ENCODE measurements at places on chromosomes 11 and 22. TPM values are rescaled to one million over a fixed set of nuclear protein-coding genes. Genes with fewer than 3 reads are reported as not detected.

GRCh38 chr11:19191530-19192169 lies 10.1 kb downstream of the CSRP3 start:
- no peaks in the 10 kb centered on the region for H3K27me3 ChIP-seq
- H3K4me1 ChIP-seq = no peaks in the 10 kb centered on the region
- no peak overlapping the region for H3K4me3 ChIP-seq
- no peak for DNase-seq
- H3K27ac ChIP-seq = no peak overlapping the region

DNA sequence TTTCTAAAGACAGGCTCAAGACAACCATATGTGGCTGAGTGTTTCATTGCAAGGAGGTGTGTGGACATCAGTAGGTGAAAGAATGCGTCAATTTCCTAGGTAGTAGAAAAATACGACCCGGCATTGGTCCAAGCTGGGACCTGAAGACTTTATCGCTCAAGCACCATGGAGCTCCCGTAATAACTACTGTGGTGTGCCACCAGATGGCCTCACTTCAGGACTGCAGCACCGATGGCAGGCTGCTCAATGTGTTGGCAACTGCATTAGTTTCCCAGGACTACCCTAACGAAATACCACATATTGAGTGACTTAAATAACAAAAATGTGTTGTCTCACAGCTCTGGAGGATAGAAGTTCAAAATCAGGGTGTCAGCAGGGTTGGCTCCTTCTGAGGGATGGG lies 72.4 kb upstream of the FAT3 start:
- peak; percentile 60 for DNase-seq
- no peaks in the 10 kb centered on the region for H3K27me3 ChIP-seq
- H3K36me3 ChIP-seq = no peaks in the 10 kb centered on the region
- no peak overlapping the region for H3K4me3 ChIP-seq
- H3K4me1 ChIP-seq = no peaks in the 10 kb centered on the region

DNA sequence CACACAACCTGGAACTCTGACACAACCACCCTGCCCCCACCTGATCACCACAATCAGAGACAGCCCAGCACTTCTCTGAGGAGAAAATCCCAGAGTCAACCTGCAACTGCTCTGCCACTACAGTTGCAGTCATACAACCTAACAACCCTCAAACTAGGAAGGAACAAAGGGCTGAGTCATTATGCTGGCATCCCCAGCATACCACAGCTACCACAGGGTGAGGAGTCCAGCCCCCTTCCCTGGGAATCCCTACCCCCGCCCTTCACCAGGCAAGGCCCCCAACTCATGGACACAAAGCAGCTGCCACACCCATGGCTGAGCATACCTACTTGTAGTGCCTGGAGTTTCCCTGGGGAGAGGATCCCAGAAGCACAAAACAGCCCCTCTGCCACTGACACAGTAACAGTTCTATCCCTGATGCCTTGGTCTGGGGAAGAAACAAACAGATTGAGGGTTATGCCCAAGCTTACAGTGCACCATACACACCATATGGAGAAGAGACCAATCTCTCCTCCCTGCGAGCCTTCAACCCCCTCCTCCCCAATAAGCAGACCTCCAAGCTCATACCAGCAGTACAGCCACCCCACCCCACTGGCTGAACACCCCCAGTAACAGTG lies 68.5 kb upstream of the C11orf58 start:
- no peaks in the 10 kb centered on the region for H3K27me3 ChIP-seq
- H3K27ac ChIP-seq = no peak overlapping the region
- H3K36me3 ChIP-seq = no peaks in the 10 kb centered on the region
- H3K4me1 ChIP-seq = no peaks in the 10 kb centered on the region

WBP2NL gene
- 0.19 TPM for total RNA-seq

GRCh38 chr11:33373636-33374035 lies 116.5 kb downstream of the HIPK3 start:
- no peaks in the 10 kb centered on the region for H3K27me3 ChIP-seq
- peaks cover 27% of the 10 kb centered on the region for H3K4me1 ChIP-seq
- H3K36me3 ChIP-seq = no peaks in the 10 kb centered on the region
- no peak overlapping the region for H3K4me3 ChIP-seq

- H3K27me3 ChIP-seq = no peaks in the 10 kb centered on the region
- peaks cover 14% of the 10 kb centered on the region for H3K4me1 ChIP-seq
- H3K27ac ChIP-seq = no peak overlapping the region
- H3K4me3 ChIP-seq = no peak overlapping the region
- DNase-seq = no peak
Observed at GRCh38 chr11:131430473-131431208, 60.2 kb downstream of the NTM start.

GRCh38 chr11:60840470-60841430 lies 1.2 kb upstream of the CCDC86 start:
- peaks cover 5% of the 10 kb centered on the region for H3K36me3 ChIP-seq
- peak overlapping the region; percentile 96 for H3K4me3 ChIP-seq
- H3K27me3 ChIP-seq = no peaks in the 10 kb centered on the region
- H3K27ac ChIP-seq = no peak overlapping the region
- H3K4me1 ChIP-seq = peaks cover 33% of the 10 kb centered on the region
- DNase-seq = no peak

SCGB1D2 gene
- total RNA-seq = not detected

DNA sequence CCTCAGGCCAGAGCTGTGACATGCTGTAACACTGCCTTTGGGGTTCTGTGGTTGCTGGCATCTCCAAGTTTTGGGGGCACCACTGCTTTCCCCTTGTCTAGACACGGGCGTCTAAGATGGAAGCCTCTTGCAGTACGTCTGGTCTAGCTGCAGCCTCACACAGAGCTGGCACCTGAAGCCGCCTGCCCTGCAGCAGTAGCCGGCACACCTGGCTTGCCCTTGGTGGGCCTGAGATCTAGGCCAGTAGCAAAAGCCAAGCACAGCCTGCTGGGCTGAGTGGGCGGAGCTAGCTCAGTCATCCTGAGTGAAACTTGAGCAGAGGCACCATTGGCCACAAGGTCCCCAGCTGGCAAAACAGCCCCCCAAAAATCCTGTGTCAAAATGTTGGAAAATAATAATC lies 154.2 kb downstream of the DLG2 start:
- H3K27ac ChIP-seq = no peak overlapping the region
- H3K36me3 ChIP-seq = no peaks in the 10 kb centered on the region
- DNase-seq = no peak
- no peak overlapping the region for H3K4me3 ChIP-seq
- no peaks in the 10 kb centered on the region for H3K27me3 ChIP-seq
- H3K4me1 ChIP-seq = no peaks in the 10 kb centered on the region

GRCh38 chr11:124302347-124303125 lies 11.2 kb downstream of the OR8D1 start:
- H3K36me3 ChIP-seq = no peaks in the 10 kb centered on the region
- DNase-seq = no peak
- no peaks in the 10 kb centered on the region for H3K27me3 ChIP-seq
- H3K4me3 ChIP-seq = no peak overlapping the region

GRCh38 chr11:64192434-64192833 lies 6.5 kb downstream of the STIP1 start:
- no peaks in the 10 kb centered on the region for H3K4me1 ChIP-seq
- H3K4me3 ChIP-seq = no peak overlapping the region
- no peak overlapping the region for H3K27ac ChIP-seq
- H3K27me3 ChIP-seq = no peaks in the 10 kb centered on the region
- H3K36me3 ChIP-seq = peaks cover 59% of the 10 kb centered on the region
- no peak for DNase-seq

B4GALNT4 gene
- total RNA-seq = not detected

DNA sequence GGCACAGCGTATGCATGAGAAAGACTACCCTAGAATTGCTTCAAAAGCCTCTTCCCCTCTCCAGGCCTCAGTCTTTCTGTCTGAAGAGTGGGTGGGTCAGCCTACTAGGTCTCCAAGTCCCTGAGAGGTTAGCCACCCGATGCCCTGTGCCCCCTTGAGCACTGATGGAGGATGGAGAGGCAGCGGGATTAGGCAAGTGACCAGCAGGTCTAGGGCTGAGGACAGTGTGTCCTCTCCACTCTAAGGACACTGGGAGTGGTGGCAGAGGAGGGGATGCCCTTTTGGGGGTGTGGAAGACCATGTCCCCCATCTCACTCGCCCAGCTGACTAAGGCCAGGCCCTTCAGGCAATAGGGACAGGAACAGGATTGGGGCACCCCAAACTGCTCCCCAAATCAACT lies 72.2 kb upstream of the WNT11 start:
- H3K4me3 ChIP-seq = no peak overlapping the region
- H3K27ac ChIP-seq = no peak overlapping the region
- H3K36me3 ChIP-seq = no peaks in the 10 kb centered on the region
- DNase-seq = no peak
- H3K27me3 ChIP-seq = no peaks in the 10 kb centered on the region

DNA sequence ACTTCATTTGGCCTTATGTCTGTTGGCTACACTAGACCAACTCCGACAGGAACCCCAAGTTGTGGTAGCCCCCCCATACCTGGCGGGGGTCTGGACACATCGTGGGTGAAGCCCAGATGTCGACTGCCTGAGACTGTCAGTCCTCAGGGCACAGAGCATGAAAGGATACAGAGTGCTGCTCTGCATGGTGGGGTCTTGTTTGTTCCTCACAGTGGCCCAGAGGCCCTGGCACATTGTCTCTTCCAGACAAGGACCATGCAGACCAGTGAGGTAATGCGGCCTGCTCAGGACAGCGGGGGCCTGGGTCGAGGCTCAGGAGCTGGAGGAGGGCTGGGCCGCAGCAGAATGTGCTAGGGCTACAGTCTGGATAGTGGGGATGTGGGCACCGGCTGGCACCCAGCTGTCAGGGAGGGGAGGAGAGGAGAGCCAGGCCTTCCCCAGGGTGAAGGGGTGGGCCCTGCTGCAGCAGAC lies 14.6 kb downstream of the CAPN5 start:
- H3K27ac ChIP-seq = no peak overlapping the region
- H3K36me3 ChIP-seq = no peaks in the 10 kb centered on the region
- H3K27me3 ChIP-seq = no peaks in the 10 kb centered on the region
- no peak overlapping the region for H3K4me3 ChIP-seq
- DNase-seq = no peak
- peaks cover 10% of the 10 kb centered on the region for H3K4me1 ChIP-seq

GRCh38 chr11:6681505-6681904 lies 1.6 kb downstream of the MRPL17 start:
- no peak overlapping the region for H3K4me3 ChIP-seq
- H3K27ac ChIP-seq = no peak overlapping the region
- H3K36me3 ChIP-seq = peaks cover 19% of the 10 kb centered on the region
- DNase-seq = no peak
- H3K27me3 ChIP-seq = no peaks in the 10 kb centered on the region
- H3K4me1 ChIP-seq = peaks cover 21% of the 10 kb centered on the region

DNA sequence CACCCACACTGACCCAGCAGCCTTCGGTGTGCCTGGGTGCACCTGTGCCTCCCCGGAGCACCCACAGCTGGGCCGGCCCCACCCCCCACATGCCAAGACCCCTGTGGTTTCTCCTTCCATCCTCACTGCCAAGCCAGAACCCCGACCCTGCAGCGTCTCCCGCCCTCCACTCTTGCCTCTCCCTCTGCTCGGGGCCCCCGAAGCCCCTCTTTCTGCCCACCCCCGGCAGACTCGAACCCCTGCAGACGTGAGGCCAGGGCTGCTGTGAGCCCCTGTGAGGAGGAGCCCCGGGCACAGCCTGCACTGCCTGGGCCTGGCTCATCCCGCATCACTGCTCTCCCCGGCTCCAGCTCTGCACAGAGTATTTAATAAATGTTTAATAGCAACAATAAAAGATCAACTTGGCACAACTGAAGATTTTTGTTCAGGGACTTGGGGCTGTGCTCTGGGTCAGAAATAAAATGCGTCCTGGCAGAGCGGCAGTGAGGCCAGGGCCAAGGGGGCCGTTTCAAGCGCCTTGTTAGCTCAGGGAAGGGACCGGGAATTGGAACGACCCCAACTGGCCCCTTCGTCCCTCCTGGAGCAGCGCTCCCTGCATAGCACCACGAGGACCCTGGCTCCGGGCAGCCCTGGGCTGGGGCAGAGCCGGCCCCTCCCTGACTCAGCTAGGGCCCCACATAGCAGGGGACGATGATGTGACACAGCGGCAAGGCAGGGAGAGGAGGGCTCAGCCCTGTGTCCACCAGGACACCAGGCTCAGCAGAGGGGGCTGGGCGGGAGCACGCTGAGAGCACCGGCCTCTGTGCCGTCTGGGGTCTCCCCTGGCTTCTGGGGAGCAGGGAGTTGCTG lies 520.8 kb downstream of the BRD1 start:
- peaks cover 13% of the 10 kb centered on the region for H3K4me1 ChIP-seq
- H3K36me3 ChIP-seq = no peaks in the 10 kb centered on the region
- no peak overlapping the region for H3K4me3 ChIP-seq
- DNase-seq = no peak

GRCh38 chr22:28813772-28814518 lies 13.6 kb upstream of the XBP1 start:
- H3K27ac ChIP-seq = no peak overlapping the region
- peaks cover 23% of the 10 kb centered on the region for H3K4me1 ChIP-seq
- H3K4me3 ChIP-seq = no peak overlapping the region
- H3K27me3 ChIP-seq = no peaks in the 10 kb centered on the region
- no peak for DNase-seq

GRCh38 chr11:106172386-106172991 lies 95.0 kb downstream of the AASDHPPT start:
- no peak overlapping the region for H3K4me3 ChIP-seq
- no peak overlapping the region for H3K27ac ChIP-seq
- no peaks in the 10 kb centered on the region for H3K4me1 ChIP-seq
- no peaks in the 10 kb centered on the region for H3K36me3 ChIP-seq
- H3K27me3 ChIP-seq = no peaks in the 10 kb centered on the region

DNA sequence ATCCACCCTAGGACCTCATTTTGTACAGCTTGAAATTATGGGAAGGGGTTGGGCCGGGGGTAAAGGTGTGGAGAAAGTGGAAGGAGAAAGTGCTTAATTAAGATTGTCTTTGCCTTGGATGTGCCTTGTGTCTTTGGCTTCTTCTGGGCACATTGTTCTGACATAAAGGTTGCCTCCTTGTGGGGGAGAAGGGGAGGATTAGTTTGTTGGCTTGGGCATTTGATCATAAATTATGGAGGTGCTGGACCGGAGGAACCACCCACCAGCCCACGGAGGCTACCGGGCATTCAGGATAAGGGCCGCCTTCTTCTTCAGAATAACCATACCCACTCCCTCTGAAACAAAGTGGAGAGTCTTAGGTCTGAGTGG lies 1.3 kb downstream of the PAFAH1B2 start:
- no peak overlapping the region for H3K27ac ChIP-seq
- H3K36me3 ChIP-seq = no peaks in the 10 kb centered on the region
- no peaks in the 10 kb centered on the region for H3K27me3 ChIP-seq
- no peak for DNase-seq
- H3K4me3 ChIP-seq = peak overlapping the region; percentile 92

DNA sequence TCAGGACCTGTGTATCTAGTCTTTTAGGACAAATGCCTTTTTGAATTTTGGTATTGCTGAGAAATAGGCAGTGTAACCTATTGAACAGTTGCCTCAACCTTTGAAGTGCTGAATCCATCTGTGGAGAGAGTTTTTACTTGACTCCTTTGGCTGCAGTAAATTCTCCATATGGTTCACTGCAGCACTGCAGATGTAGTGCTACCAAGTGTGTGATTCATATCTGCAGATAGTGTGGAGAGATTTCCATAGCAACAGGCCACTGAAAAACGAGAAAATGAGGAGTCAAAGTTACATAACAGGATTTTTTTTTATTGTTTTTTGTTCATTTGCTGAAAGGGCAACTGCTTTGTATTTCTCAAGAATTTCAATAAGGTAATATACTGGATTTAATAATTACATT lies 356.1 kb downstream of the RAB38 start:
- H3K4me1 ChIP-seq = no peaks in the 10 kb centered on the region
- H3K4me3 ChIP-seq = no peak overlapping the region
- no peak for DNase-seq
- H3K36me3 ChIP-seq = no peaks in the 10 kb centered on the region
- H3K27ac ChIP-seq = no peak overlapping the region

All from Karpas-422 (cell line).